Left cardiac atrium (tissue), 4 donors: ENCODE measurements at places on chromosomes 12 and 14. TPM values are rescaled to one million over a fixed set of nuclear protein-coding genes. Genes with fewer than 3 reads are reported as not detected.

GRCh38 chr12:53205747-53206419, 1.2 kb downstream of the ITGB7 start:
- DNase-seq: no peak

PLEKHG3 gene
- 37.7 TPM for total RNA-seq

DNA sequence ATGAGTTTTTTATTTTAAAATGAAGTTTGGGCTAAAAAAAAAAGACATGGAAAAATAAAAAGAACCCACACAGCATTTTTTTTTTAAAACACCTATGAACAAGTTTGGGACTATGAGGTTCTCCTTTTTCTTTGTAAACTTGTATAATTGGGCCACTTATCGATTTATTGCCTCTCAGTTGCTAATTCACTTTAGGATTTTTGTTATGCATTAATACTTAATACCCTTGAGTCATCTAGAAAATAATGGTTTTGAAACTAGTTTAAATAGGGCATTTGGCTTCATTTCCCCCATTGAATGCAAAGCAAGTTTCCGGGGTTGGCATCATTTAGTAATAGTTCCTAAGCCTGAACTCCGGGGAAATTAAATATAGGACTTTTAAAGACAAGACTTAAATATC, 312.8 kb upstream of the RGS6 start:
- DNase-seq: no peak

TAS2R8 gene
- not detected for total RNA-seq

- DNase-seq: no peak
Measured at GRCh38 chr14:78131616-78132015, 38.6 kb upstream of the NRXN3 start.

GRCh38 chr12:91239481-91239880, 56.9 kb upstream of the DCN start:
- DNase-seq: no peak

DNA sequence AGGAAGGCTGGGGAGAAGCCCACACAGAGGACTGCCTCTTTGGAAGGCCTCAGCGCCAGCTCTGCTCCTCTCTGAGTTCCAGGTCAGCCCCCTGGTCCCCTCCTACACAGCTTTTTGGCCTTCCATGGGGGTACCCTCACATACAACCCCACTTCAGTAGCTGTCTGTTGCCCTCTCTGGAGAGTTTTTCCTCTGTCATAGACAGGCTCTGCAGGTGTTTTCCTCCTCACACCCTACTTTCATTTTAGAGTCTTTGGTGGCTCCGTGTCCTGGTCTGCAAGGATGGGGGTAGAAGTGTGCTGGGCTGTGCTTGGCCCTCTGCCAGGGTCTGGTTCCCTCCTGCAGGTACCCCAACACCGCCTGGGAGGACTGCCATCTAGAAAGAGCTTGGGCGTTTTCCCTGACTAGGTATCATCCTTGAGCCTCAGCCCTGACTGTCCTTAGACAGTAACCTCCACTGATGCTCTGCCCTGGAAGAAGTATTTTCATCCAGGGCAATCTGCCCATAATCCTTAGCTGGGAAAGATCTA, 15.1 kb downstream of the ZDHHC22 start:
- no peak for DNase-seq

OTOGL gene
- 8.4 TPM for total RNA-seq

NXPH4 gene
- 2.1 TPM for total RNA-seq

DNA sequence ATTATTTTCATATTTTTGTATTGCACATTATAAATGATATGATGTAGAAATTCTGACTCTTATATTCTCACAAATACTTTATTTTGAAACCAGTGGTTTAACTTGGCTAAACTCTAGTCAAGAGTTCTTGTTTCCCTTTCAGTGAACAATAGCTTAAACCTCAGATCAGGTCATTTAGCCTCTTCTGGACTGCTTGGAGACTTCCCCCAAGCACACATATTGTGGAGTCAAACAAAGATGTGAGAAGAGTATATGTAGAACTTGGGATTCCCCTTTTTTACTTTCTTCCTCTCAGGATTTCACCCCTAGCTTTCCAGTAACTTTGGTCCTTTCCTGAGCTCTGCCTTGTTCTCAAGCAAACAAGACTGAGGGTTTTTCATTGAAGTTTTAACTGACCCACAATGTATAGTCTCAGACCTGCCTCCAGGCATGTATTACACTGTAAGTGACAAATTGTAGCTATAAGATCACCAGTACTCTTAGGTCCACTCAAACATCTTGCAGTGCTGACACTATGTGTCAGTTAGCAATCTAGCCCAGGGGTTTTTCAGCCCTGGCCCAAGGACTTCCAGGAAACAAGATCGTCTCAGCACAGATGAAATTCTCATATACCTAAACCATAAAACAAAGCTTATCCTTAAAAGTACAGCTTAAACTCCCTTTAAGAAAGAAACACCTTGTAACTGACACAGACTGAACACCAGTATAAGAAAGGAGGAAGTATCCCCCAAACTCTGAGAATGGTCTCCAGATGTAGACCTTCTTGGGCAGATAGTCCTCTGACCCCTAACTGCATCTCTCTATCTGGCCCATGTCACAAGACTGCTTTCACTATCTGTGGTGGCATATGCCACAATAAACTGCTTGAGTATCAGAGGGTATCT, 98.6 kb downstream of the SLC6A15 start:
- DNase-seq: no peak

DNA sequence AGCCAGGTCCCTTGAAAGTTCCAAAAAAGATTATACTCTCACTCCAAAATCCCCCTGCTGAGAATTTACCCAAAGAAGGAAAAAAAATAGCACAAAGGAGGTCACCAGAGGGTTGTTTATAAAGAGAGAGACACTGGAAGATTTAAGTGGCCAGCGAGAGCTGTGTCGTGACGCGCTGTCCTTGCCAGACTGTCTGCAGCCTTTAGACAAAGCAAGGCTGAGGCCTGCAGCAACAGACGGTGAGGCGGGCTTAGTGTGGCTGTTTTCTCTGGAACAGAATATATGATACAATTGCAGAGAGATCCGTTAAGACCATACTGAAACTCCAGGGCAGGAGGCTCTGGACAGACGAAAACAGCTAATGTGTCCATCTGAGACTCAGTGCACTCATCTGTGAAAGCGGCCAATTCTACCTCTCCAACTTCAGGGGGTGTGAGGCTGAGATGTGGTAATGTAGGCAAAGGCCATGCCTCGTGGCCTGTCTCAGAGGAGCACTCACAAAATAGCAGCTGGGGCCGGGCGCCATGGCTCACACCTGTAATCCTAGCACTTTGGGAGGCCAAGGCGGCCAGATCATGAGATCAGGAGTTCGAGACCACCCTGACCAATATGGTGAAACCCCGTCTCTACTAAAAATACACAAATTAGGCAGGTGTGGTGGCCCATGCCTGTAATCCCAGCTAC, 36.2 kb downstream of the ANAPC7 start:
- no peak for DNase-seq

DNA sequence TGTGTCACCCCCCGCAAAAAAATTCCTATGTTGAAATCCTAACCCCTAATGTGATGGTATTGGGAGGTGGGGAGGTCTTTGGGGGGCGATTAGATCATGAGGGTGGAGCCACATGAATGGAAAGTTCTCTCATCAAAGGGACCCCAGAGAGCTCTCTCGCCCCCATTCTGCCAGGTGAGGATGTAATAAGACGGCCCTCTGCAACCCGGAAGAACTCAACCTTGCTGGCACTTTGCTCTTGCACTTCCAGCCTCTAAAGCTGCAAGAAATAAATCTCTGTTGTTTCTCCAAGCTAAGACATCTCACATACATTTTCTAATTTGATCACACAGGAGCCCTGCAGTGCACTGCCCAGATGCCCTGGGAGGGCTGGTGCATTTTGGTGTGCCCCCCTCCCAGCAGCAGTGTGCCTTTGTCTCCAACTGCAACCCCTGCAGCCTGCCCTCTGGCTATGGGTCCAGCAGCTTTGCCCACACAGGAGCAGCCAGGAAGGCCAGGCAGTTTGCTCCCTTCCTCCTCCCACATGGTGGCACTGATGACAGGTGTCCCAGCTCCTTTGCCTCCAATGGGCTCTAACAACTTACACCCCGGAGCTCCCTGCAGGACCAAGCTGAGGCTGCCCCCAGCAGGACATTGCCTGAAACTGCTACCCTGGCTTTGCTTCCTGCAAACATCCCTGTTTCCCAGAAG, 59.3 kb downstream of the C14orf132 start:
- no peak for DNase-seq

DNA sequence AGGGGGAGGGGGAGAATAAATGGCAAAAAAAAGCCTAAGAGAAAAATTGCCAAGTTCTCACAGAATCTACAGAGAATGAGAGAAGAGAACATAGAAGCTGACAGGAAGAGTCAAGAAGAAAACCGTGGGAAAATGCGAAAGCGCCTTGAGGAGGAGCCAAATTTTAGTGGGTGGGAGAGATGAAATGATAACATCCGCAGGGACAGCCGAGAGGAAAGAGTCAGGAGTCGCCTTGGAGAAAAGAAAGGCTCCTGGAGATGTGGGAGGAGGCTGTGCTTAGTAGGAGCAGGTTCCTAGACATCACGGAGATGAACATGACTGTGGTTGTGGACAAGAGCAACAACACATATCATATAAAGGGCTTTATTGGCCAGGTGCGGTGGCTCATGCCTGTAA, 49.4 kb downstream of the PHLDA1 start:
- no peak for DNase-seq

LPAR5 gene
- 1.8 TPM for total RNA-seq

DNA sequence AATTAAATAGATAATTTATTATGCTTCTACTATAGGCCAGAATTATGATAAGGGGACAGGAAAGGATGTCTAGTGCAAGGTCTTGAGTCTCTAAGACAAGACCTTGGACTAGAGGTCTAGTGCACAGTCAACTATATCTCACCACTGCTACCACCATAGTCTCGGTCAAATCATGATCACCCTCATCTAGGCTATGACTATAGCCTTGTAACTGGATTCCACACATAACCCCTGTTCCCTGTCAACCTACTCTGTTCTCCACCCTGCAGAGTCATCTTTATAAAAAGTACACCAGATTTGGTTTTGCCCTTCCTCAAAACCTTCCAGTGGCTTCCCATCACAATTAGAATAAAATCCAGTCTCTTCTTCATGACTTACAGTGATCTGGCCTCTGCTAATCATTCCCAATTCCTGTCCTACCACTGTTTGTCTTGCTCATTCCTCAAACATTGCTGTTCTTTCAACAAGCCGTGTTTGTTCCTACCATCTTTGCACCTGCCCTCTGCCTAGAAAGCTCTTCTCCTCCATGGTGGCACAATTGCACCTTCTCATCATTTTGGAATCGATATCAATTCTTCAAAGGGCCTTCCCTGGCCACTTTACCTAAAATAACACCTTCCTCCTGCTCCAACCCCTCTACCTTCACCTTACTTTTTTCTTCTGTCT, 169.4 kb downstream of the FOXN3 start:
- DNase-seq: no peak

GRCh38 chr14:75823334-75823733, 158.5 kb downstream of the TGFB3 start:
- no peak for DNase-seq

DNA sequence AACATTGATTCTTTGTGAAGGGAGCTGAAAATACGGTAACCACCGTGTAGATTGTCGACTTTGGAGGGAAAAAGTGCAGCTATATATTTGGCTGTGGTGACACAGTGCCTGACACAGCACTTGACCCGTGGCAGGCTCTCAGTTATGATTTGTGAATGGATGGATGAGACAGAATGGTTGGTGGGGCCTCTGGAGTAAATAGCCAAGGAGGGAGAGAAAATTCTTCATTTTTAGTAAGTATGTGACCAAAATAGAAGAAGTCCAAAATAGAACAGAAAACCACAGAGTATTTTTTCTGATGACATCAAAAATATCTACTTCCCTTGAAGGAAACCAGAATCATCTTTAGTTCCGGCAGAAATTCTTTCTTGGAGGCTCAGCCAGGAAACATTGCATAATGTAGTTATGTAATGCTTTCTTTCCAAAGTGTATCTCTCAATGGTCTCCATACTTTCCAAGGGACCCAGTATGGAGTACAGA, 82.0 kb upstream of the WSCD2 start:
- no peak for DNase-seq

- DNase-seq: no peak
Measured at GRCh38 chr12:2378835-2379330, 326.1 kb downstream of the CACNA1C start.

GALNT16 gene
- total RNA-seq: 28.8 TPM

TSPAN19 gene
- total RNA-seq: not detected

SERPINA12 gene
- not detected for total RNA-seq

FAM181A gene
- not detected for total RNA-seq

DNA sequence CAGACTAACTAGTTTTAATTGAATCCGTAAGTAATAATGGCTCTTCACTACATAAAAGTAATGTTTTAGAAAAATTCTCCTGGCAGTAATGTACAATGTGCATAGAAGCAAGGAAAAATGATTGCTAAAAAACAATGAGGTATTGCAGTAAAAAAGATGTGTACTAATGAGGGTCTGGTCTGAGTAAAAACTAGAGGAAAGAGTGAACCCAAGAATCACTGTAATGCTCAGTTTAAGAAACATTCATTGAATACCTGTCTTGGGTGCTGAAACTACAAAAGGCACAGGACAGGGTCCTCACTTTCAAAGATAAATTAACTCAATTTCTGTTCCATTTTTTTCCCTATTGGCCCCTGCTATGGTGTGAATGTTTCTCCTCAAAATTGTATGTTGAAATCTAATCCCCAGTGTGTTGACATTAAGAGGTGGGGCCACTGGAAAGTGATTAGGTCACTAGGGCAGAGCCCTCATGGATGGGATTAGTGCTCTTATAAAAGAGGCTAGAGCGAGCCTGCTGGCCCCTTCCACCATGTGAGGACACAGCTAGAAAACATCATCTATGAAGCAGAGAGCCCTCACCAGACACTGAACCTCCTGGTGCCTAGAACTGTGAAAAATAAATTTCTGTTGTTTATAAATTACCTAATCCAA, 51.6 kb downstream of the RPS6KA5 start:
- DNase-seq: peak; percentile 21

- no peak for DNase-seq
Measured at GRCh38 chr14:71833476-71833875, 98.8 kb upstream of the RGS6 start.

- no peak for DNase-seq
Measured at GRCh38 chr12:78746001-78746400, 118.6 kb upstream of the SYT1 start.

DNA sequence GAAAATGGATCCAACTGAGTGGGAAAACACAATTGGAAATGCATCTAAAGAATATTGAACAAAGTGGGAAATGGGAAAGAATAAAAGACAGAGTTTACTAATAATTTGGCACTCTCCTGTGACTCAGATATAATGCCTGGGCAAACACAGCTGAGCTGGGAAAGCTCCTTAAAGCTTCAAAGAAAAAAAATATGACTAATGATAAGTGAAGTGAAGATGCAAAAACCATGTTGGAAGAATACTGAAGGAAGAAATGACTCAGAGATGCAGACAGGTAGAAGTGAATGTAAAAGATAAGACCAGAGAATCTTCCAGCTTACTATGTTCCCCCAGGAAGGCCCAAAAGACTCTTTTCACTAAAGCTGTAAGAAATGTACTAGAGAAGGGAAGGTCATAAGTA, 62.4 kb upstream of the FOXG1 start:
- no peak for DNase-seq

DNA sequence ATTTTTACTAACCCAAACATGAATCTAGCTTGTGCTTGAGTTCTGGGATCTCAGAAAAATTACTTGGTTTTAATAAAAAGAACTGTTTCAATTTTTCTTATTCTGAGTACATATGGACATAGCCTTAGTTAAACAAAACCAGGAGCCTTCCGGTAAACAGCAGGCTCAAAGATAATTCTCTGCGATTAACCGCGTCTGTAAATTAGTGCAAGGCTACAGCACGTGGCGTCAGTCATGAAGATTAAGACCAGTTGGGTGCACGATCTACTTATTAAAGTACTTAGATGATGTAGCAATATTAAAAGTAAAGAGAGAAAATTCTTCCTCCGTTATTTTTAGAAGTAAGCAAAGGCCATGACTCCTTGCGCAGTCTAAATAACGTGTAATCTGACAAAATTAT, 700 bp downstream of the KCNJ8 start:
- no peak for DNase-seq
